Stimulated activated CD8-positive, alpha-beta memory T cell treated with anti-CD3 and anti-CD28 coated beads, Interleukin-12 subunit alpha, Interleukin-12 subunit beta, amount 100 ng/mL, for 4 hours (primary cell): ENCODE measurements at places on chromosomes 11 and 22.

GRCh38 chr22:20864186-20864908 is 5.5 kb downstream of the SNAP29 start:
- DNase-seq, result no peak

GRCh38 chr11:44770401-44770800 is 43.6 kb downstream of the TSPAN18 start:
- DNase-seq, result no peak

DNA sequence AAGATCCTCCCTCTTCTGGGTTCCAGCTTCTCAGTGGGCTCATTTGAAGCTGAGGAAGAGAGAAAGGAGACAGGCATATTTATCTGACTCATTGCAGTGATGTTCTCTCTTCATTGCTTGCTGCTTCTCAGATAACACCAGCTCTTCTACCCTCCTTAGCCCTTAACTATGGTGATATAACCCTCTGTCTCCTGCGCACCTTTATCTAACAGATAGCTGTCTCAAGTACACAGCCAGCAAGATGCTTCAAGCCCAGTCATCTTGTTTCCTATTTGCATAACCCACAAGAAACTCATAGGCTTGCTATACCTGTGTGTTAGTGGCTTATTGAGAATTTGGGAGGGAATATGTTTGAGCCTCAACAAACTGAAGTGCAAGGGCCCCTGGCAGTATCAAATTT is 12.6 kb downstream of the PRSS23 start:
- DNase-seq, result no peak

GRCh38 chr11:10514709-10515108 is 26.3 kb downstream of the RNF141 start:
- no peak for DNase-seq

DNA sequence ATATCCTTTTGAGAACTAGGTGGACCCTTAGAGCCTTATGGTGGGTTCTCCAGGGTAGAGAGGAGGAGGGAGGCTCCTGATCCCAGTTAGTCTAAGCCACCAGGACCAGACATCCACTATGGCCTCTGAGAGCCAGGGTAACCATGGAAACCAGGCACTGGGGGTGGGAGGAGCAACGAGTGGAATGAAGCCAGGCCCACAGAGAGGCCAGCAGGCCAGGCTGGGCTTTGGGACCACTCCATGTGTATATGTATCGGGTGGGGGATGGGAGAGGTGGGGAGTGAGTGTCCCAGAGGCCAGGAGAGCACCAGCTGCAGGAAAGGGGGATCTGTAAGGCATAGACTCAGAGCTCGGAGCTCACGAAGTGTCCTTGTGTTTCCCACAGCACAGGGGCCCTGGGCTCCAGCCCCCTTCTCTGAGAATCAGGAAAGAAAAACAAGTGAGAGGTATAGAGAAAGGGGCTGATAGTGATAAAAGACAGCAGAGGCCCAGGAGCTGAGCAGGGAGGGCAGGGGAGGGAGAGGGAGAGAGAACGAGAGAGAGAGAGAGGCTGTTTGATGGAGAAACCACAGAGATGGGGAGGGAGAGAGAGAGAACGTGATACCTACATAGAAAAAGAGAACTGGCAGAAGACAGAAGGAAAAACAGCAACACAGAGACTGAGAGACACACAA is 15.5 kb upstream of the TSPAN18 start:
- no peak for DNase-seq

DNA sequence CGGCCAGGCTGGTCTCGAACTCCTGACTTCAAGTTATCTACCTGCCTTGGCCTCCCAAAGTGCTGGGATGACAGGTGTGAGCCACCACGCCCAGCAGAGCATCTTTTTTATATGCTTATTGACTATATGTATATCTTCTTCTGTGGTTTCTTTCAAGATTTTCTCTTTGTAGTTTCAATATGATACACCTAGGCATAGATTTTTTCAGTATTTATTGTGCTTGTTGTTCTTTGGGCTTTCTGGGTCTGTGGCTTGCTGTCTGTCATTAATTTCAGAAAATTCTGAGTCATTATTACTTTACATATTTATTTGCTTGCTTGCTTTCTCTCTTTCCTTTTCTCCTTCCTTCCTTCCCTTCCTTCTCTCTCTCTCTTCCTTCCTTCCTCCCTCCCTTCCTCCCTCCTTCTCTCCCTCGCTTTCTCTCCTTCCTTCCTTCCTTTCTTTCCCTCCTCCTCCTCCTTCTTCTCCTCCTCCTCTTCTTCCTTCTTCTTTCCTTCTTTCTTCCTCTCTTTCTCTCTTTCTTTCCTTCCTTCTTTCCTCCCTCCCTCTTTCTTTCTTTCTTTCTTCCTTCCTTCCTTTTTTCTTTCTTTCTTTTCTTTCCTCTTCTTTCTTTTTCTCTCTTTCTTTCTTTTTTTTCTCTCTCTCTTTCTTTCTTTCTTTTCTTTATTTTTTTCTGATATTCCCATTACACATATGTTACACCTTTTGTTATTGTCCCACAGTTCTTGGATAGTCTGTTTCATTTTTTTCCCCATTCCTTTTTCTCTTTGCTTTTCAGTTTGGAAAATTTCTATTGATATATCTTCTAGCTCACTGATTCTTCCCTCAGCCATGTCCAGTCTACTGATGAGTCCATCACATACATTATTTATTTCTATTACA is 10.9 kb upstream of the DCHS1 start:
- no peak for DNase-seq

DNA sequence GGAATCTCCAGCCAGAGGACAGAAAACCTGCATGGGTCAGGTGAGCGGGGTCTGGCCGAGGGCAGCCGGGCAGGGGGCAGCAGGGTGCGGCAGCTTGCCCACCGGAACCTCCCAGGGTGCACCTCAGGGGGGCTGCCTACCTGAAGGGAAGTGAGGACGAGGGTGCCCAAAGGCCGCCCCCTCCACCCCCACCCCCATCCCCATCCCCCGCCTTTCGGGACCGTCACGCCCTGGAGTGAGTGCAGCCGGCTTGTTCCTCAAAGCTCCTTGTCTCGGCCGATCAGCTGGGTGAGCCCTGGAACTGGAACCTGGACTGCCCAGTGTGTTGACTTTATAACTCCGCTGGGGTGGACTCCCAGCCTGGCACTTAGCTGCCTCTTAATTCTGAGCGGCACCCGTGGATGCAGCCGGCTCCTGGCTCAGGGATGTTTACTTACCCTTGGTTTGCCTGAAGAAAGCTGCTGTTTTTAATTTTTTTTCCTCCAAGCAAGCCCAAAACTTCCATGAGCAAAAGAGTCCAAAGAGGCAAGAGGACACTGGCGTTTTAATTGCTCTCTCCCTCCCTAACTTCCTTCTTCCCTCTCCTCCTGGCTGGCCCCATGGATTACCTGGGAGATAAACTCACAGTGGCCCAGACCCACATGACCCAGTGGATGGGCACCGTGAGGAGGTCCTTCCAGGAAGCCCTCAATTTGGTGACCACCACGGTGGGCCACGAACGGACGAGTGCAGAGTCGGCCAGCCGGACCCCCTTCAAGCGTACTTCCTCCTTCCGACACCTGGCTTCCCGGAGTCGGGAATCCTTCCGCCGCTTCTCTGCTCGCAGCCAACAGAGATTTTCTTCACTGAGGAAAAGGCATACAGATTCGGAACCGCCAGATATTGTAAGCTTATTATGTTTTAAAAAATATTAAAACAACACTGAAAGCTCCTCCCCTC is 87.8 kb upstream of the CRYBB3 start:
- no peak for DNase-seq

- no peak for DNase-seq
These were observed 12.4 kb downstream of the CRYBA4 start for GRCh38 chr22:26634189-26634588.

- DNase-seq, result no peak
These were observed 480.5 kb upstream of the RAG2 start for GRCh38 chr11:37078521-37078920.

- no peak for DNase-seq
These were observed 80.8 kb downstream of the NAT10 start for GRCh38 chr11:34185926-34186841.

DNA sequence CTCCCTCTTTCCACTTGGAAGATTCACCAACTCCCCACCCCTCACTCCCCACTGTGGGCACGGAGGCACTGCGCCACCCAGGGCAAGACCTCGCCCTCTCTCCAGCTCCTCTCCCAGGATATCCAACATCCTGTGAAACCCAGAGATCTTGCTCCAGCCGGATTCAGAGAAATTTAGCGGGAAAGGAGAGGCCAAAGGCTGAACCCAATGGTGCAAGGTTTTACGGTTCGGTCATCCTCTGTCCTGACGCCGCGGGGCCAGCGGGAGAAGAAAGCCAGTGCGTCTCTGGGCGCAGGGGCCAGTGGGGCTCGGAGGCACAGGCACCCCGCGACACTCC is 397 bp upstream of the CD44 start:
- DNase-seq, result no peak

DNA sequence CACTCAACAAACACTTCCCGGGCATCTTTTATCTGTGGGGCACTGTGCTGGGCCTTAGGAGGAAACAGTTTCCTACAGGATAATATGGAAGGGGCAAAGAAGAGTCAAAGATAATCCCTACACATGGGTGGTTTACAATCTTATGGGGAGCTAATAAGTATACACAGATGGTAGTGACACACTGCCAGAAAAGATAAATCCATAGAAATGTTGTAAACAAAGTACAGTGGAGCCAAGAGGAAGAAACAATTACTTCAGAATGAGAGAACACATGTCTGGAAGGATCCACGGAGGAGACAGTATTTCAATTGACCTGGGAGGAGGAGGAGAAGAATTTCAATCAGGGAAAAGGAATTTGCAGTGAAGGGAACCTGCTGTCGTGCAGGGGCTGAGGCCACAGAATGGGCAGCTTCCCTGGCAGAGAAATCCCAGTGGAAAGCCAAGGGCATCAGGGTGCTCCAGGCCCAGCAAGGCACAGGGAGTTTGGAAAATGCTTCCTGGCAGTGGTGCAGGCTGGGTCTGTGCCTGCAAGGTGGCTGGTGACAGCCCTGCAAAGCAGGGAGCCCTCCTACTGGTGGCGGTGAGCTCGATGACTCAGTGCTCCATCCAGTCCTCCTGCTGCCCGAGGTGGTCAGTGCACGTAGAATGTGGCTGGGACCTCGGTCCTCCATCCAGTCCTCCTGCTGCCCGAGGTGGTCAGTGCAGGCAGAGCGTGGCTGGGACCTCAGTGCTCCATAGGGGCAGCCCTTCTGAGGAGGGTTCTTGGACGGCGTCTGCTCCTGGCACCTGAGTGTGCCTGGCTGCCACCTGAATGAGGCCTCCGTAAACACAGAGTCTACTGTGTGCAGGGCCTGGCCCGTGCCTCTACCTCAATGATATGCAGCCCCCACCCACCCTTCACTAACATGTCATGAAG is 444.3 kb upstream of the B3GAT1 start:
- no peak for DNase-seq
